ENCODE measurements at places on chromosomes 5 and 9. TPM values are rescaled to one million over a fixed set of nuclear protein-coding genes. Genes with fewer than 3 reads are reported as not detected.

Gene PCDHA4
- 0.54 TPM for total RNA-seq

Gene FANCC
- 13.8 TPM for total RNA-seq

Gene MORN5
- not detected for total RNA-seq

Gene SURF4
- total RNA-seq = 202 TPM

Gene FAM221B
- total RNA-seq = not detected

Gene NR4A3
- total RNA-seq = 2.5 TPM

Gene HSPB3
- not detected for total RNA-seq

Gene STK32A
- total RNA-seq = 0.27 TPM

Gene FBP2
- not detected for total RNA-seq

Gene IFNA21
- not detected for total RNA-seq

Gene RECK
- 1.9 TPM for total RNA-seq

Gene C5orf46
- not detected for total RNA-seq

Gene DNAJC18
- 23.9 TPM for total RNA-seq

Gene EQTN
- total RNA-seq = not detected

DNA sequence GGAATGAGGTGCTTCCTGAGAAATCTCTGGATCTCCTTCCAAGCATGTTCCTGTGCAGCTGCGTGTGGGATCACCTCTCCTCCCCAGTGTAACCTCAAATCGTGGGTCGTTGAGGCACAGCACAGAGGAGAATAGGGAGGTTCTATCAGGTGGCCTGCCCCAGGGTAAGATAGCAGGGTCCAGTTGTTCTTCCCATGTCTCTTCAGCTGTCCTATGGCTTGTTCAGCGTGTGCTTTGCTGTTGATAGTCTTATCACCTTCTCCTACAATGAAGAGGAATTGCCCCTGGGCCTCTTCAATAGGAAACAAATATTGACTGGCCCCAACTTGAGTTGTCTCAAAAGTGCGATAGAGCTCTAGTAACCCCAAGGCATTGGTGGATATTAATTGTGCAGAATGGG, 22.4 kb downstream of the BAAT start:
- no peaks in the 10 kb centered on the region for H3K4me1 ChIP-seq
- DNase-seq = no peak
- H3K36me3 ChIP-seq = no peaks in the 10 kb centered on the region
- no peaks in the 10 kb centered on the region for H3K27me3 ChIP-seq
- no peak overlapping the region for H3K4me3 ChIP-seq

- H3K4me3 ChIP-seq = no peak overlapping the region
- DNase-seq = no peak
- H3K4me1 ChIP-seq = no peaks in the 10 kb centered on the region
- H3K27ac ChIP-seq = no peak overlapping the region
- H3K27me3 ChIP-seq = no peaks in the 10 kb centered on the region
- H3K36me3 ChIP-seq = no peaks in the 10 kb centered on the region
These were observed 65.3 kb upstream of the TGFBR1 start for GRCh38 chr9:99039505-99040182.

DNA sequence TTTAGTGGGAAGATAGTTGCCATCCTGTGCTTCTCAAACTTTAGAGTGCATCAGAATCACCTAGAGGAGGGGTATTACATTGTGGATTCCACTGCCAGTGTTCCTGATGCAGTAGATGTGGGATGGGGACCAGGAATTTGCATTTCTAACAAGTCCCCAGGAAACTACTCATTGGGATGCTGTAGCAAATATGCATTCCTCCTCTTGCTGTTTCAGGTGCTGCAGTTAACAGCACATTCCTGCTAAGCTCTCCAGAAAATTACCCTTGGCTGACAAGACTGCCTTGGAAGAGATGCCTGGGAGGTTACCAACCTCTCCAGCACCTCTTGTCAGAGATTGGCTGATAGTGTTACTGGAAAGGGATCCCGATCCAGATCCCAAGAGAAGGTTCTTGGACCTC, 270.5 kb downstream of the OSTF1 start:
- no peak overlapping the region for H3K4me3 ChIP-seq
- no peak overlapping the region for H3K27ac ChIP-seq
- H3K36me3 ChIP-seq = no peaks in the 10 kb centered on the region
- no peaks in the 10 kb centered on the region for H3K27me3 ChIP-seq
- H3K4me1 ChIP-seq = no peaks in the 10 kb centered on the region
- DNase-seq = no peak

DNA sequence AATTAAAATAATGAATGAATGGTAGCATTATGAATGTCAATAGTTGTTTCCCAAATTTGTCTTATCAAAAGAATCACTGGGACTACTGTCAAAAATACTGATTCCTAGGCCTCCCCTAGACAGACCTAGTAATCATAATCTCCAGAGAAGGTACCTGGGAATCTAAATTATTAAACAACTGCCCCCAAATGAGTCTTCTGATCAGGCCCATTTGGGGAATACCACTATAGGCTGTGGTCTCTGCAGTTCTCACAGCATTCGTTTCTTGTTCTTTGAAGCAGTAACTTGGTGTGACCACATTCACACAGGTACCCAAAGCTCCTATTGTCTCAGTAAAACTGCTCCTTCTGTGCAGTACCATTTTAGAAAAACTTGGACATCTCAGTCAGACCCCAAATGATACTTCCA, 230.9 kb downstream of the PIK3R1 start:
- no peak overlapping the region for H3K4me3 ChIP-seq
- H3K4me1 ChIP-seq = no peaks in the 10 kb centered on the region
- no peak overlapping the region for H3K27ac ChIP-seq
- H3K27me3 ChIP-seq = no peaks in the 10 kb centered on the region

GRCh38 chr5:38994324-38994927, 79.8 kb downstream of the RICTOR start:
- no peaks in the 10 kb centered on the region for H3K27me3 ChIP-seq
- H3K4me1 ChIP-seq = no peaks in the 10 kb centered on the region
- H3K4me3 ChIP-seq = no peak overlapping the region
- H3K36me3 ChIP-seq = no peaks in the 10 kb centered on the region
- H3K27ac ChIP-seq = no peak overlapping the region

GRCh38 chr9:20873240-20873865, 158.1 kb downstream of the HACD4 start:
- H3K4me3 ChIP-seq = no peak overlapping the region
- no peak overlapping the region for H3K27ac ChIP-seq
- no peaks in the 10 kb centered on the region for H3K36me3 ChIP-seq
- H3K27me3 ChIP-seq = no peaks in the 10 kb centered on the region
- DNase-seq = no peak

GRCh38 chr9:128275198-128276007, at the start of gene GOLGA2:
TSS of gene GOLGA2 (minus strand) at chr9:128276007. CDS start at chr9:128275976, 31 bp downstream.
- no peaks in the 10 kb centered on the region for H3K27me3 ChIP-seq
- H3K27ac ChIP-seq = peak within 1 kb of the TSS; percentile 82
- no peak for DNase-seq
- H3K4me3 ChIP-seq = peak within 1 kb of the TSS; percentile 84

DNA sequence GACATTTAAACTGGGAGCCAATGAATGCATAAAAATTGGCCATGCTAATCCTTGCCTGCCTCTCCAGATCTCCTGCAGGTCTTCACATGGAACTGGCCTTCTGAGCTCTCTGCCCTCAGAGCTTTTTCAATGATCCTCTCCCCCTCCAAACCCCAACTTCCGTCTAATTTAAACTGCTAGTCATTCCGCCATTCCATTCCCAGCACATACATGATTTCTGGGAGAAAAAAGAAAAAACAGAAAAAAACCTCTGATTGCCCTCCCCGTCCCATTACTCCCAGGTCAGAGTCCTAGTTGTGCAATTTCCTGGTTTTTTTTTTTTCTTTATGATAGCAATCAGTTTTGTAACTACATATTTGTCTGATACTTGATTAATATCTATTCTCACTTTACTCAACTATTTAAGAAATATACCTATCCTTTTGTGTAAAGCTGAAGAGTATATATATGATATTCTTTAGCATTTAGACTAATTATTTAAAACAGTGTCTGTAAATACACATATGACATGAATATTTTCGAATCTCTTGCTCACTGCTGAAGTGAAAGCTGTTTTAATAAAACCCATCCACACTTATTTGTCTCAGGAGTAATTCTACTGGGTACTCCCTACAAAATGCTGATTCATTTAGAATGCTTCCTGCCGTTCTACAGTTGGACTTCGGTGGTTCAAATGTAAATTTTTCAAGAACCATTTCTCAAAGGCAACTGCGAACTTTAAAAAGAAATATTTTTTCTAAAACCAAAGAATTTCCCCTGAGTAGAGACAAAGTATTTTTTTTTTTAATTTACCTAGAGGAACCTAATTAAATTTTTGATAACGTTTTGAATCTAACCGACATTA, 1.6 kb downstream of the HINT1 start:
- H3K36me3 ChIP-seq = no peaks in the 10 kb centered on the region
- DNase-seq = no peak
- H3K27ac ChIP-seq = peak overlapping the region; percentile 95
- peak overlapping the region; percentile 83 for H3K4me3 ChIP-seq
- no peaks in the 10 kb centered on the region for H3K27me3 ChIP-seq

DNA sequence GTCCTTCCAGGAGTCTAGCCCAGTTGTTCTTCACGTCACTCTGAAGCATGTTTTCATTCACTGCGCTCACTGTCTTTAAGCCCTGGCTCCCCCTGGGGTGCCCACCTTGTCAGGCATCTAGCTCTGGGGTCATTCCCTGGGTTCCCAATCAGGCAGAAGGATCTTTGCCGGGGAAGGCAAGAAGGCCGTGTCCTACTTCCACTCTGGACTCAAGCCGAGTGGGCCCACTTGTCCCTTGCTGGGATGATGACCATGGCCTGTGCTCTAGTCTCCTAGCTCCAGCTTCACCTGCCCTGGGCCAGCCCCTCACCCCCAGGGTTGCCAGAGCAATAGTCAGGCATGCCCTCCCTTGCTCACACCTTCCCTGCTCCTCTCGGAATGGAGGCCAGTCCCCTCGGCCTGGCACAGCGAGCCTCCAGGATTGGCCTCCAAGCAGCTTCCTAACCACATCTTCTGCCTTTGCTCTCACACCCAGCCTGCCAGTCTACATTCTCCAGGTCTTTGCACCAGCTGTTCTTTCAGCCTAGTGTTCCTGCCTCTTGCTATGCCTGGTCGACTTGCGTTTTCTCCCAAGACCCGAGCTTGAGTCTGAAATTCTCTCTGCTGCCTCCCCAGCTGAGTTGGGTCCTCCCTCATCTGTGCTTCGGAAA, 32.2 kb upstream of the PSD2 start:
- H3K27me3 ChIP-seq = no peaks in the 10 kb centered on the region
- H3K4me1 ChIP-seq = peaks cover 12% of the 10 kb centered on the region
- no peaks in the 10 kb centered on the region for H3K36me3 ChIP-seq
- H3K27ac ChIP-seq = no peak overlapping the region
- no peak for DNase-seq

GRCh38 chr5:80963966-80964481, 3.9 kb downstream of the RASGRF2 start:
- H3K27ac ChIP-seq = no peak overlapping the region
- no peaks in the 10 kb centered on the region for H3K27me3 ChIP-seq
- DNase-seq = no peak

DNA sequence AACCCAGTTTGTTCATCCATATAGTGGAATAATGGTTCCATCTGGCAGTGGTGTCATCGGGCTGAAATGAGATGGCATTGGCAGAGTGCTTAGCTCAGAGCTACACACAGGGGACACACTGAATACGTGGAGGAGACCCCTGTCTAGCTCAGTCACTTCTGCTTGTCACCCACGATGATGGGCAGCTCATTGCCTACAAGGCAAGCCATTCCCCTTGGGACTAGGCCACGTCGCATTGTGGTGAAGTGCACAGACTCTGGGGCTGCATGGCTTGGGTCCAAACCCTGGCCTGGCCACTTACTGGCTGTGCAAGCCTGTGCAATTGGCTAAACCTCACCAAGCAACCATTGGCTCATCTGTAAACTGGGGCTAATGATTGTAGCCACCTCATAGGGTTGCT, 3.2 kb upstream of the FBP1 start:
- no peaks in the 10 kb centered on the region for H3K4me1 ChIP-seq
- DNase-seq = no peak
- H3K27me3 ChIP-seq = no peaks in the 10 kb centered on the region
- no peak overlapping the region for H3K27ac ChIP-seq
- H3K4me3 ChIP-seq = no peak overlapping the region

DNA sequence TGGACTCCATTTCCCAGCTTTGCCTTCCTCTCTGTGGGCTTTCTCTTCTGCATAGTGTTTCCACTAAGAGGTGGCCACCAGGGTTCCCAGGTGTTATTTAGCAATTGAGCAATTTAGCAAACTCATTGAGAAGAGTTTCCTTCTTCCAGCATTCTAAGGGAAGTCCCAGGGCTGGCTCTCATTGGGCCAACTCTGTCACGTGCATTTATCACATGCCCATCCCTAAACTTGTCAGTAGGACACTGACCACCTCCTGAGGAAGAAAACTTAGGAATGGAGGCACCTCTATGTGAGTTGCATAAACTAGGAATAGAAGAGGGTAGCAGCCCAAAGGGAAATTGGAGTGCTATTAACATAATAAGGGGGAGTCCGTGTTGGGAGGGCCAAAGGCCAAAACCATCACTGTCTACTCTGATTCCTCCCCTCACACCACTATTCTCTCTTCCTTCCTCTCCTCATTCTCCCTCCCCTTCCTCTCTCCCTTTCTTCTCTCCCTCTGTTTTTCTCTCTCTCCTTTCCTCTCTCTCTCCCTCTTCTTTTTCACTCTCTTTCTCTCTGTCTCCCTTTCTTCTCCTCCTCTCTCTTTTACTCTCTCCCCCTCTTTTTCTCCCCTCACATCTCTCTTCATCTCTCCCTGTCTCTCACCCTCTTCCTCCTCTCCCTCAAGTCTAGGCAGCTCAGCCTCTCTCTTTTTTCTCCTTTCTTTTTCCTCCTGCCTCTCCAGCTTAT, 213.4 kb downstream of the PALM2AKAP2 start:
- no peaks in the 10 kb centered on the region for H3K27me3 ChIP-seq
- H3K36me3 ChIP-seq = no peaks in the 10 kb centered on the region
- H3K4me1 ChIP-seq = no peaks in the 10 kb centered on the region

GRCh38 chr5:19987612-19988361, at the start of gene CDH18:
TSS of gene CDH18 (minus strand) at chr5:19988200. CDS start at chr5:19838986, 149,214 bp downstream.
- no peak for DNase-seq
- no peak within 1 kb of the TSS for H3K27ac ChIP-seq
- H3K4me1 ChIP-seq = no peaks in the 10 kb centered on the region
- no peaks in the 10 kb centered on the region for H3K27me3 ChIP-seq
- H3K36me3 ChIP-seq = no peaks in the 10 kb centered on the region

GRCh38 chr9:78301466-78301865, 4.5 kb downstream of the PSAT1 start:
- peaks cover 17% of the 10 kb centered on the region for H3K4me1 ChIP-seq
- no peak overlapping the region for H3K4me3 ChIP-seq
- DNase-seq = no peak
- H3K27me3 ChIP-seq = no peaks in the 10 kb centered on the region

DNA sequence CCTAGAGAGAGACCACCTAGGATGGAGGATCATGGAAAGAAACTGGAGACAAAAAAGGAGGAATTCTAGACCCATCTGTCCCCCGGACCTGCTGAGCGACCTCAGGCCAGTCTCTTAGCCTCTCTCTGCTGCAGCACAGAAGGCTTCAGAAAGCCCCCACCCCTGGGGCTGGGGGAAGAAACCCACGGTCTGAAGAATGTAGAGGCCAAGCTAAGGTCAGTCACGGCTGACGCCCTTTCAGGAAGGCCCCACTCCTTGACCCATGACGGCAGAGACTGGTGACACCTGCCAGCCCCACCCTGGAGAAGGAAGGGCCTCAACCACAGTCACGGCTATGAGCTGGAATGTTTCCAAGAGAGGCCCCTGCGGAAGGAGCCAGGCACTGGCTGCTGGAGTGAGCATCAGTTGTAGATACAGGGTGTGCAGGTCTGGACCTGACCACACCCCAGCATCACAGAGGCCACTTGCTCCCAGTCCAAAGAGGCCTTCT, 120.5 kb upstream of the BOD1 start:
- no peaks in the 10 kb centered on the region for H3K27me3 ChIP-seq
- peaks cover 6% of the 10 kb centered on the region for H3K4me1 ChIP-seq
- H3K27ac ChIP-seq = peak overlapping the region; percentile 40
- H3K36me3 ChIP-seq = no peaks in the 10 kb centered on the region
